ENCODE measurements at places on chromosomes 3 and 15.

DNA sequence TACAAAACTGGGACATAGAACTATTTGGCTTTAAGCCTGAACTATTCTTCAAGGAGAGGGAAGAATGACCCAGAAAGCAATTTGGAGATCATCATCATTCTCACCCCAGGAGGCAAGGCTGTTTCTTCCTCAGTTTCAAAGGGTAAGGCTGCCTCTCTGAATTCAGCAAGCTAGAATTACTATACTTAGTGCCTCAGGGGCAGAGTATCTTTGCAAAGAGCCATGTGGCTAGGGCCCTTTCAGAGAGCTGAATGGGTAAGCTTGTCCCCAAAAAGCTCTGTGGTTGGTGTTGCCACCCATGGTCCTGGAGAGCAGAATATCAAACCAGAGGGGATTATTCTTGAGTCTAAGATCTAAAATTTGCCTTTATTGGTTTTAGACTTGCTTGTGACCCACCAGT is 720.3 kb upstream of the ARPP21 start:
- no peak for DNase-seq

GRCh38 chr3:128855569-128855968 is 23.9 kb upstream of the ACAD9 start:
- no peak for DNase-seq

DNA sequence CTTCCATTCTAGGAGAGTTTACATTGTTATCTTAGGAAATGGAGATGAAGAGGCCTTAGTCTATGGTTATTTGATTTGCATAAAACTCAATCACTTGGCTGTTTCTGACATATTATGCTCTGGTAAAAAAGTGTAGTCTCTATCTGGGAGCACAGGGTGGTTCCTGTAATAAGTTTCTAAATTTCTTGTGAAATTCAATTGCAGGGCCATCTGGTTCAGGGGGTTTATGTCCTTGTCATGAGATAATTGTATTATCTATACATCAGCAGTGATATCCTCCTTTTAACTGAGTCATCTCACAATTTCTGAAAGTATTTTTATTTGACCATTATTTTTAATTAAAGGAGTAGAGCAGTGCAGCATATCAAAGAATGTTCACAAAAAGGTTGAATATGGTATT is 203.3 kb downstream of the MFSD1 start:
- no peak for DNase-seq

DNA sequence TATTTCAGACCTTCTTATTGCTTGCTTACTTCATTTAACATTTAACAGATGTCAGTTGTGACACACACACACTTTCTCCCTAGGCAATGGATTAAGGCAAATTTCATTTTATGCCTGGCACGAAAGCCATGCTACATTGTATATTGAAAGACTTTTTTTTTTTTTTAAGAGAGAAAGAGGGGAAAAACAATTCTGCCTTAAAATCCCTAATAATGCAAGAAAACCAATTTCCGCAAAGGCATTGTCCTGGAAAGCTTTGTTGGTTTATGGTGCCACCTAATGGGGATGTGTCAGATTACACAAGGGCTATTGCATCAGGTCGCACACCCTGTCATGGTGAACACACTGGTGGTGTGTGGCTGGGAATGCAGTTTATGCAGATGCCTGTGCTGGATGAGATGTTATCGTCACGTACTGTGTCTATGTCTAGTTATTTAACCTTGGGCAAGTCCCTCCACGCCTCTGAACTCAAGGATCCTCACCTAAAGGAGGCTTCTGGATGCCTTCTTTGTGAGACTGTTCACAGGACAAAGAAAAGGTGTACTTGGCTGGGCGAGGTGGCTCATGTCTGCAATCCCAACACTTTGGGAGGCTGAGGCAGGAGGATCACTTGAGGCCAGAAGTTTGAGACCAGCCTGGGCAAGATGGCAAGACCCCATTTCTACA is 37.3 kb upstream of the RFTN1 start:
- peak; percentile 87 for DNase-seq

GRCh38 chr3:158330870-158331269 is 221.0 kb downstream of the RSRC1 start:
- no peak for DNase-seq

DNA sequence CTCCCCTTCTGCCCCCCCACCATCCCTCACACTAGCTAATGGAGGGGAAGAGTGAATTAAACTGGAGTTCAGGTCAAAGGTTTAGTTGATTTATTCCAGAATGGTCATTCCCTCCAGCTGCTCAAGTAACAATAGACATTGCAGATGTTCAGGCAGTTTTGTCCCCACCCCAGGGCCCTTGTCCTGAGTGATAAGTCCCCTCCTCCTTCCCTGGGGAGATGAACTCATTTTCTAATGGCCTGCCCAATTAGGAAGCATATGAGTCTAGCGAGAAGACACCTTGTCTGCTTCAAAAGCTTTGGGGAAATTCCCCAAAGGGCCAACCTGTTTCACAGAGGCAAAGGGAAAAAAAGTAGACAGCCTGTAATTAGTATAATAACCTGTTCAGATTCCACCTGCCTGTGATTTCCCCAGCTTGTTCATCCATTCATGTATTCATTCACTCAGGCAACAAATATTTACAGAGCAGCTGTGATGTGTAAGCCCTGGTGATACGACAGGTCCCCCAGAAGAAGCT is 165.3 kb downstream of the SHQ1 start:
- no peak for DNase-seq

- no peak for DNase-seq
Measured at GRCh38 chr3:143314251-143315093, 194.9 kb downstream of the CHST2 start.

- DNase-seq, result no peak
Measured at GRCh38 chr3:152296971-152297370, 28.2 kb downstream of the MBNL1 start.

GRCh38 chr3:135753506-135753905 is 212.0 kb upstream of the PPP2R3A start:
- no peak for DNase-seq

GRCh38 chr3:156469456-156469855 is 85.5 kb downstream of the SSR3 start:
- no peak for DNase-seq

DNA sequence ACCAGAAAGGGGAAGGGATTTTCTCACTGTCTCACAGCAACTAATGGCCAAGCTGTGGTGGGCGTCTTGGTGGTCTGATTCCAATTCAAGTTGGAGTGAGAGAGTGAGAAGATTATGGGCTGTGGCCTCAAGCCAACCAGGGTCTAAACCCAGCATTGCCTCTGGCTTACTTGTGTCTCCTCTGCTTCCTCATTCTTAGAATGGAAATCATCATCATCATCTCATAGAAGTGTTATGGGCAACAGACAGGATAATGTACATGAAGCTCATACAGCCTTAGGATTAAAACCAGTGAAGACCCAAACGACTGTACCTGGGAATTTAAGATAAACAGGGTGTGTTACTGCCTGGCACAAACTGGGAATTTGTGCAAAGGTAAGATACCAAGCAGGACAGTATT is 29.1 kb upstream of the IREB2 start:
- DNase-seq, result no peak

GRCh38 chr3:4174791-4175190 is 128.4 kb upstream of the SETMAR start:
- no peak for DNase-seq

GRCh38 chr3:48662753-48663488 is at the start of gene CELSR3:
TSS of gene CELSR3 (minus strand) at chr3:48662886. CDS start at chr3:48662634, 252 bp downstream.
- DNase-seq, result peak; percentile 91

- DNase-seq, result no peak
Measured at GRCh38 chr15:101204739-101205535, 46.9 kb downstream of the CHSY1 start.

GRCh38 chr3:138694287-138695007 is 85.9 kb downstream of the FAIM start:
- no peak for DNase-seq

DNA sequence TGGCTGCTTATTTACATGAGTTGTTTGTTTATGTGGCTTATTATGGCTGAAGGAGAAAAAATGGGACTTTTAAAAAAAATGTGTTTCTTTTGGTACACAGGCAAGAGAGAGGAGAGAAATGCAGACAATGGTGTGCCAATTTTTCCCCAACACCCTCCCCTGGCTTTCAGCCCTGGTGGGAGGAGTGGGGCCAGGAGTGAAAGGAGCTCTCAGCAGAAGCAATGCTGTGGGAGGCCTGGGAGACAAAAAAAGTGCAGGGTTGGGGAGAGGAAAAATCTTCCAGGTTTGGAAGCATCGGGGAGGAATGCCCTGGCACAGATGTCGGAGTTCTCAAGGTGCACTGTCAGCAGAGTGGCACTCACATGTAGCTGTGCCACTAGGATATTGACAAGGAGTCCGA is 117.7 kb upstream of the FOXB1 start:
- DNase-seq, result no peak

DNA sequence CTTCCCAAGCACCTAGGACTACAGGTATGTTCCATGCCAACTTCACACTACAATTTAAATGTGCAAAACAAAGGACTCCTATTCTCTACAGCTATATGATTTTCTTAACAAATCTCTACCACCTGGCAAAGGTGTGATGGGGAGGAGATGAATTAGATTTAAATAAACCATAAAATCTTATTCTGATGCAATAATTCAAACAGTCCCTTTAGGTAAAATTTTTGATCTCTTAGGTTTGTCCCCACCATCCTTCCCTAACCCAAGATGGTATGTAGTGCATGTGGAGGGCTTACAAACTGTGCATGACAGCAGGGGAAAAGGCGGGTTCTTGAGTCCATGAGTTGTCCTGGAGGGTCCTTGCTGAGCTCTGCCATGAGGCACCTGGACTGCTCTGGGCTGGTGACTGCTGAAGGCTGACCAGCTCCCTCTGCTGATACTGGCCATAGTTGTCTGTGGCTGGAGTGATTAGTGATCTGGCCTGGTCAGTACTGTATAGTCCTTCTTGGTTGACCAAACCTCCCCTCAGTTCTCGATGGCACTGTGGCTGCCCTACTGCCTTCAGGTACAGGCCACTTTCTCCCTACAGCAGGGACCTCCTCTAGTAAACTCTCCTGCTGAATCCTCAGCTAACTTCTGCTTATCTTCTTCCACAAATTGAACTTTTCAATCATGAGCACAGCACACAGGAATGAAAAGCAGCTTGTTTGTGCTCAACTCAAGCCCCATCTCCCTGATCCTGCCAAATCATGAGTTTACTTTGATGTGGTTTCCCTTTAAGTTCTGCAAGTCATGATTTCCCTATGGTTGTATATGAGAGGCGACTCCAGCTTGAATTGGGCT is 30.1 kb downstream of the CFAP161 start:
- DNase-seq, result no peak

- DNase-seq, result no peak
Measured at GRCh38 chr3:156637480-156638022, 36.8 kb upstream of the TIPARP start.

- no peak for DNase-seq
Measured at GRCh38 chr15:67335534-67336222, 81.1 kb downstream of the IQCH start.

DNA sequence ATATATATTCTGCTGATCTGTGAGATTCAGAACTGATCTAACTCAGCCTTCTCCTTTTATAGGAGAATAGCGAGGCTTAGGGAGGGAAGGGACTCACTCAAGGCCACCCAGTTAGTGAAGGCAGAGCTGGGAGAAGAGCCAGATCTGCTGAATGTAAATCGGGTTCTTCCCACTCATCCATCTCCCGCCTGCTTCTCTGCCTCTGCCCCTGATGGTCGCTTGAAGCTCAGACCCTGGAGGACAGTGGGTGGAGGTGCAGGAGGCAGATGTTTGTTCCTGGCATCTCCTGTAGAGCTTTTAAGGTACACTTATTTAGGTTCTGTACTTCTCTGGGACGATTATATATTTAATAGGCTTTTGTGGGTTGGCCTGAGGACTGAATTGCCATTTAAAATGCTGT is 4.3 kb downstream of the PDIA5 start:
- DNase-seq, result no peak

GRCh38 chr3:172096881-172097420 is 57.6 kb downstream of the FNDC3B start:
- no peak for DNase-seq

DNA sequence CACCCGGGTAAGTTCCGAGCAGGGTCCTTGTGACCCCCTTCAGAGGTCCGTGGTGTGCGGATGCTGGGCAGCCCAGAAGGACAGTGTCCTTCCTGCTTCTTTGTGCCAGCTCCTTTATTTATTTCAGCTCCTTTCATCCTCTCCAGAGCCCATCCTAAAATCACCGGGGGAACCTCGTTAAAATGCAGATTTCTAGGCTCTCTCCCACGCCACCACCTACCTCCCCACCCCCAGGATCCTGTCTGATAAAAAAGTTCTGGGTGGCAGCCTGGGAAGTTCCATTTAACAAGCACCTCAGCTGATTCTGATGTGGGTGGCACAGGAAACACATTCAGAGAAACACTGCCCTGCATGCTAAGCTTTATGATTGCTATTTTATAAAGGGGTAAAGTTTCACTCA is 12.5 kb upstream of the IGF1R start:
- DNase-seq, result no peak

GRCh38 chr3:107061466-107061865 is 315.8 kb upstream of the CCDC54 start:
- no peak for DNase-seq

DNA sequence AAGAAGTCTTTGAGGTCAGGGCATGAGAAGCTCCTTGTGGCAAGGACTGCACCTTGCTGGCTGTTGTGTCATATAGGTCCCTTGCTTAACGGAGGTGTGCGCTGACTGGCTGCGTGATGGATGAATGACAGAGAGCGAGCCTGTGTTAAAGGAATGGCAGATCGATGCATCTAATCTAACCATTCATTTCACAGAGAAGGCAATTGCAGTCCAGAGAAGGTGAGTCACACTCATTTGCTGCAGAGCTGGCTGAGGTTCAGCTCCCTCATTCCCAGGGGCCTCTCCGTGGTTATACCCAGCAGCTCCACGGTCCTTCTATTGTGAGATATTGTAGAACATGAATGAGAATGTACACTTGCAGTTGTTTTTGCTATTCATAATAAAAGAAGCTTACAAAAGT is 289.3 kb downstream of the EPHB1 start:
- no peak for DNase-seq

- DNase-seq, result no peak
Measured at GRCh38 chr3:56976651-56977560, 83.6 kb upstream of the SPATA12 start.

GRCh38 chr15:95864467-95864886 is 466.0 kb upstream of the NR2F2 start:
- no peak for DNase-seq

- DNase-seq, result peak; percentile 57
Measured at GRCh38 chr15:81419332-81419943, 45.4 kb upstream of the TMC3 start.

DNA sequence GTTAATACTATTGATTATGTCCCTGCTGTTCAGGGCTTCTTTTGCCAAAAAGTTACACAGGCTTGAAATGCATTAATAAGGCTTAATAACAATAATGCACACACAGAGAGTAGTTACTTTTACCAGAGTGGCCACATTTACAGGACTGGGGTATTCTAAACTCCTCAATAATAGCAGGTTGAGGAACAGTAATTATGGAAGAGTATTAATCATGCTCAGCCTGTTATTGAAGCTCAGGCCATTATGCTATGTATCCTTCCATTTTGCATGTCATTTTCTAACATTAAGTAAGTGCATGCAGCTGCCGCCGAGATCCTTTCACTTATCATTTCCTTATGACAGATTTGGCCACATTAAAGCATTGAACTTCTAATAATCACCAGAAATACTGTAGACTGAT is 5.7 kb downstream of the ARRDC4 start:
- DNase-seq, result no peak

GRCh38 chr3:112492124-112492523 is 7.1 kb downstream of the BTLA start:
- DNase-seq, result no peak

All from retina (tissue), 1 donor.